ENCODE measurements at places on chromosomes 2 and 18. TPM values are rescaled to one million over a fixed set of nuclear protein-coding genes. Genes with fewer than 3 reads are reported as not detected.
A peak's percentile ranks its signal among the peaks of the same experiment; 100 is the strongest.

DNA sequence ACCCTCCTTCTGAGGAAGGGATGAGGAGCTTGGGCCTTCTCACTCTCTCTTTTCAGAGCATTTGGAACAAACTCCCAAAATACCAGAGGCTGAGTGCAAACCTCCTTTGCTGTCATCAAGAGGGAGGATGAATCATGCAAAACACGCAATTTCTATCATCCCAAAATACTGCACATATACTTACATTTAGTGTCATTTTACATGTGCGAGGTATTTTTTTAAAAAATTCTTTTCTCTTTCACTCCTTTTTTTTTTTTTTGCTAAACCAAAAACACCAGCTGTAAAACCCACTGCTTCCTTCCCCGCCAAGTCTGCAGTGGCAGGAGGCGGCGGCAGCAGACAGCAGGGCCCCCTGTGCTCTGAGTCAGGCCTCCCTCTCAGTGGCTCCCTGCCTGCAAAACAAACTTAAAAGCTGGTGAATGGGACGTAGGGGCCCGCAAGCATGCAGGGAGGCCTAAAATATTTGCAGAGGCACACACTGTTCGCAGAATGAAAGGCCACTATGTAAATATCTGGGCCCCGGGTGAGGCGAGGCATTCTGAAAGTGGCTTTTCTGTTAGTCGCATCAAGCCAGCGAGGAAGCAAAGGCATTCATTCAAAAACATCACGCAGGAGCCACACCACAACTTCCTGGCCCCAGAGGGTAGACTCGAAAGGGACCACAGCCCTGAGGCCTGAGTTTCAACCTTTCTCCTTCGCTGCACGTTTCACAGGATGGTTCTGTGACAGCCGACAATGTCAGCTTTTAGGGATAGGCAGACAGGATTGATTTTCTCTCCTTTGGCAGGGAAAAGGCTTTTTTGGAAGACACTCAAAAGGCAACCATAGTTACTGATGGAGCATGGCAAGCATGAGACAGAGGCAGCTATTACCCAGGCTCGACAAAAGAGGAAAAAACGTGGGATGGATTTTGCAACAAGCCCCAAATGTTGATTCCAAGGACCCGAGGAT is 73.4 kb downstream of the ACTR2 start:
- DNase-seq, result peak; percentile 72

GRCh38 chr2:241096979-241097378 is 5.1 kb downstream of the MTERF4 start:
- DNase-seq, result no peak

FN1 gene
- total RNA-seq, result 3,312 TPM

PIKFYVE gene
- 46.6 TPM for total RNA-seq

DNA sequence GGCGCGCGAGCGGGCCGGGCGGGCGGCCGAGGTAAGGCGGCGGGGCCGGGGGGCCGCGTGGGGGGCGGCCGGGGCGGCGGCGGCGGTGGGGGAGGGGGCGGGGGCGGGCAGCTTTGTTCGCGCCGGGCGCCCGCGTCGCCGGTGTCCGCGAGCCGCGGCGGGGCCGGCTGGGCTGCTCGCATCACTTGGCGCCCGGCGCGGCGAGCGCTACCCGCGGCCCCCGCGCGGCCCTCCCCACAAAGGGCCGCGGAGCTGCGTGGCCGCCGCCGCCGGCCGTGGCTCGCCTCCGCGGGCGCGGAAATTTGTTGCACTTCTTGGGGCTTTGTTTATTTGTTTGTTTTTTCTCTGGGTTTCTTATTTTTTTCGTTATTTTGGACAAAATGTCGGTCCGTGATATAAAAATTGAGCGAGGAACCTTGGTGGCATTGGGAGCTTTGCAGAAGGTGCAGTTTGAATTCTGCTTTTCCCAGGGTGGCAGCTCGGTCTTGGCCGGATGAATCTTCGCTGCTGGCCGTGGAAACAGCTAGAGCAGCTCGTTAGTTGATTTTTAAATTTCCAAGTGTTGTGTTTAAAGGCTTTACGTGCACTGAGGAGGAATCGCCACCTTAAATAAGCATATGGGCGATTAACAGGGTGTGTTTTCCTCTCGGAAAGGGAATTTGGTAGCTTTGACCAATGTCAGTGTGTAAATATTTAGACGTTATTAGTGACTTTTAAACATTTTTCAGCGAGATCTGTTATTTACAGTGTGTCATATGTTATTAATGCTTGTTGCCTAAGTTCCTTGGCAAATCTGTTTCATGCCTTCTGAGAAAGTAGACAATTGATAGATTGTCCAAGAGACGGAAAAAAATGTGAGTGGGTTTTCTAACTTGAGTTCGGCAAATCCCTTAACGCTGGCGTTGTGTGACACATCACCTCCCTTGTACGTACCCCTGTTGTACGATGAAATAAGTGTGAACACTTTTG is 822 bp downstream of the UBE2E3 start:
- peak; percentile 41 for DNase-seq

GRCh38 chr18:10301831-10302483 is 152.5 kb upstream of the APCDD1 start:
- DNase-seq, result no peak

FBXO15 gene
- total RNA-seq, result 0.43 TPM

RGPD4 gene
- not detected for total RNA-seq

DNA sequence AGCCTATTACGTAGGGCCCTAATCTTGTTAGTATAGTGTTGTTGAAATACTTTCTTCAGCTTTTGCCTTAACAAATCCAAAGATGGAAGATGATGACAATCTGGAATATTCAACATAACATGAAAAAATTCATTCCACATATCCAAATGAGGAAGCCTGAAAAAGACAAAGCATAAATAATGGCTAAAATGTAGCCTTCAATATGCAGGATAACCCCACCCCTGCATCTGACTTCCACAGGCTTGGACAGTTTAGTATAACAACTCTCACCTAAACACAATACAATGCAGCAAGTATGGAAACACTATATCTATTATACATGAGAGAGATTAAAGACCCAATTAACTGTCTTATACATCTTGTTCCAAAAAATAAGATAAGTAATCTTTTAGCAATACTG is 39.9 kb downstream of the BUB1 start:
- no peak for DNase-seq

DNA sequence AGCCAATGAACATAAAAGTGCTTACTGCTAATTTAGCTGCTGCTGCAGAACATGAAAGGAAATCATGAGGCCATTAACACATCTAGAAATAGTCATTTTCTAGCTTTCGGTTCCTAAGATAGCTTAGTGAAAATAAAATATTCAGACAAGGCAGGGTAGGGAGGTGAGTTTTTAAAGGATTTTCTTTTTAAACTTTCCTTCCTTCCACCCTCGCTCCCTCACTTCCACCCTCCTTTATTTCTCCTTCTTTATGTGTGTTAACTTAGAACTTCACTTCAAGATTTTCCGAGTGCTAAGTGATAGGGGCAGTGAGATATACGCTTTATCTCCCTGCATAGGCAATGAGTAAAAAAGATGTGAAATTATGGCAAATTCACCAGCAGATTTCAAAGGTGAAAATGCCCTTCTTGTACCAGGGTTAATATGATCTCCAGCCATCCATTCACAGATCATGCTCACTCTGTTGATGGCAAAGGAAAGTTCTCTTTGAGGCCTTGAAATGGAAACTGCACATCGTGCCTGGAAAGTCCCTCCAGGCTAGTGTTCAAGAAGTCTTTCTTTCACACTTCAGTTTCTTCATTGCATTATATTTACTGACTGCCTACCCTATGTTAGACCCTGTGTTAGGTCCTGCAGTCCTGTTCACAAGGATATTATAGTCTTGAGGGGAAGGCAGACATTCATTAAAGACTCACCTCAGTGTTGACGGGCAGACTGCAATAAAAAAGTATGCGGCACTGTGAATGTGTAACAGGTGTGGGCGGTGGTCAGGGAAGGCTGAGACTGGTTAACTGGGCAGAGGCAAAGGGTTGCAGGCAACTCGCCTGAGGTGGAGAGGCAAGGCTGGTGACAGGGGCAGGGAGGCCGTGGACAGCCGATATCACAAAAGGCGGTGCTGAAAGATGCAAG is 200.8 kb downstream of the PLCL1 start:
- DNase-seq, result no peak

DNA sequence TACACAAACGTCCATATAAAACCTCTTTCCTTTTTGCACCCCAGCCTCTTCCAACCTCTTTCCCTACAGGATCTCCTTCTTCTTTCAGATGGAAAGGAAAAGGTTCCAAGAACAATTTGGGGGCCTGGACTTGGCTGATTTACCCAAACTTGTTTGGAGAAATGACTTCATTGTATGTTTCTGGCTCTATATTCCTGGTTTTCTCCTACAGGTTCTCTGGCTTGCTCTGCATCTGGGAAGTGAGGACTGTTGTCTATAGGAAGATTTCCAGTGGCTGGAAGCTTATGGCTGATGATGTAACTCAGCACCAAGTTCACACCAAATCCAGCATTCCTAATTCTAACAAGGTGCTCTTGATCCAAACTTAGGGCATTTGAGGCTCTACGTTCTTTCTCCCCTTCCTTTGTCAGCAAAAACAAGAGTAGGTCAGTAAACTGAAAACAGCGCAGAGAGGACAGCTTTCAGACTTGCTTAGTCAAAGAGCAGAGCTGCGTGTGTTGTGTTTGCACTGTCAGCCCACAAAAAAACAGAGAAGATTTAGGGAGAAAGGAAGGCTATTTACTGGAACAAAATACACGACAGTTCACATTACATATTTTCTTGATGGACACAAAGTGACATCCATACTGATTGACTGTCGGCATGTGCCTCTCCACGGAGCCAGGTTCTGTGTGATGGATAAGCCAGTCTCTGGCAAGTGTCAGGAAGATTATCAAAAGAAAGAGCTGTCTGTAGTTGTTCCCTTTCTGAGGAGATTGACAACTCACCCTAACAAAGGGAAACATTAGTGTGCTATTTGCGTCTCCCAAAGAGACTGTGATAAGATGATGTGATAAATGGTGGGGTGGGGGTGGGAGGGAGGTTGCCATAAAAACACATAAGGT is 39.7 kb downstream of the CDCA7 start:
- no peak for DNase-seq

DNA sequence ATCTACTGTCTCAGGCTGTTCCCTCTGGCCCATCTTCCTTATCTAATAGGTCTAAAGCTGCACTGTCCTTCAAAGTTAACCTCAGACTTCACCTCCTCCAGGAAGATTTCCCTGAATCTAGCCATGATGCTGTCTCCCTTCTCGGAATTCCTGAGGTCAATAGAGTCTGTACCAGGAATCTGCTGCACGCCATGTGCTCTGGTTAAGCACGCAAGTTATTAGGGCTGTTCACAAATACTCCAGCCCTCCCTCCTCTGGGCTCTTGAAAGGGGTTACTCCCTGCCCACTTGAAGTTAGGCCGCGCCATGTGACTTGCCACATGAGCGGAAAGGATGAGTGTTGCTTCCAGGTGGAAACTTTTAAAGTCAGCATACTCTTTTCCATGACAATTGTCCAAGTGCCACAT is 43.6 kb downstream of the MCFD2 start:
- DNase-seq, result peak; percentile 38

GRCh38 chr18:46793565-46793964 is 36.7 kb upstream of the ST8SIA5 start:
- DNase-seq, result no peak

GRCh38 chr2:1824202-1824905 is 80.0 kb upstream of the PXDN start:
- DNase-seq, result peak; percentile 76

CDH2 gene
- total RNA-seq, result 89.2 TPM

ING5 gene
- total RNA-seq, result 13.2 TPM

FOXD4L1 gene
- under 0.01 TPM for total RNA-seq

DNA sequence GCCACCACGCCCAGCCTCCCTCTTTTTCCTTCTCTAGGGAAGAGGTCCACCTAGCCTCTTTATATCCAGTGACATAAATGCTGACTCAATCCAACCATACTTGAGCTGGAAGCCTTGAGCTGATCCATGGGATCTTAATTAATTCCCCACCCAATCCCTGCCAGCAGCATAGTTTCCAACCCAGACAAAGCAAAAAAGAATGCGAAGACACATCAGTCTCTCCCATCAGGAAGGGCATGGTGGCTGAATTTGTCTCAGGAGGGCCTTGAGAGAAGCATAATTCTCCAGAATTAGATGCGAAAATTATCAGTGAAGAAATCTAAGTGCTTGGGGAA is 22.5 kb downstream of the CASP10 start:
- no peak for DNase-seq

CCDC68 gene
- 9.1 TPM for total RNA-seq

- no peak for DNase-seq
Observed at GRCh38 chr2:19380532-19380931, 22.1 kb upstream of the OSR1 start.

GRCh38 chr2:47019532-47019931 is 103.9 kb upstream of the MCFD2 start:
- no peak for DNase-seq

SPIRE1 gene
- total RNA-seq, result 29.3 TPM

DNA sequence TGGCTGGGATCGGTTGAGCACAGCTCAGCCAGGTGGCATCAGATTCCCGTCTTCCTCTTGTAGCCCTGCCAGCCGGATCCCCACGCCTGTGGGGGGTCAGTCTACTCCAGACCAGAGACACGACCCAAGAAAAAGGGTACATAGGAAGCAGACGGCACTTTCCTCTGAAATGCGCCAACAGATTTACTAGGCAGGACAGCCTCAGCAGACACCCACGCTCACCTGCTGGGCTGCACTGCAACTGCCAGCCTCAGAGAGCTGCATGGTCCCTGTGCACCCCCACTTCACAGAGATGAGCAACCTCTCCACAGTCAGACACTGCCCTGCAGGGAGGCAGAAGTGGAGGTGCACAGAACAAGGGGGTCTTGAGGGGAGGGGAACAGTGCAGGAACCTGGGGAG is 75.7 kb upstream of the OTOS start:
- DNase-seq, result no peak

GRCh38 chr2:197254776-197255530 is 55.6 kb downstream of the ANKRD44 start:
- no peak for DNase-seq
